Fibroblast of gingiva (primary cell): ENCODE measurements at places on chromosomes 3 and 15.

DNA sequence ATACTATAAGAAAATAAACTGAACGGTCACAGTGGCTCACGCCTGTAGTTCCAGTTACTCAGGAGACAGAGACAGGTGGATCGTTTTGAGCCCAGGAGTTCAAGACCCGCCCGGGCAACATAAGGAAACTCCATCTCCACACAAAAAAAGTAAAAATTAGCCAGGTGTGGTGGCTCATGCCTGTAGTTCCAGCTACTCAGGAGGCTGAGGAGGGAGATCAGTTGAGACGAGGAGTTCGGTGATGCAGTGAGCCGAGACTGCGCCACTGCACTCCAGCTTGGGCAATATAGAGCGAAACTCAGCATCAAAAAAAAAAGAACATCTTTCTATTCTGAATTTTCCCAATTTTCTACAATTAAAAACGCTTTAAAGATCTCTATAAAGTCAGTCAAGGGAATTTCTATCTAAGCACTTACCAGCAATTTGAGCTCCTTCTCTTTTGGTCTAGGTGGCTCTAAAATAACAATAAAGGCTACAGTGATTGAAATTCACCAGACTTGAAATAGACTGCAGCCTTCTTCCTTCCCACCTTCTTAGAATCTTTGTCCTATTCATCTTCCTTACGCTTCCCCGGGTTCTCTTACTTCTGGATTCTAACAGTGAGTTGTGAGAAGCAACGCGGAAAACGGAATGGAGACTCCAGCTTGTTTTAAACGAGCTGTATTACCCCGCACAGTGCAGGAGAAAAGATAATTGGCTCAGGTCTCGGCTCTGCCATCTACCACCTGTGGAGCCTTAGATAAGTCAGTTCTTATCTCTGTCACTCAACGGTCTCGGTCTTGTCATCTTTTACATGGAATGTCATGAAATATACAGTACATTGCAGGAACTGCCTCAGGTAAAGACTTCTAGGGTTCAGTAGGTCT is 812 bp upstream of the SEC62 start:
- no peak for DNase-seq

- no peak for DNase-seq
Measured at GRCh38 chr3:153319705-153320554, 157.9 kb downstream of the RAP2B start.

DNA sequence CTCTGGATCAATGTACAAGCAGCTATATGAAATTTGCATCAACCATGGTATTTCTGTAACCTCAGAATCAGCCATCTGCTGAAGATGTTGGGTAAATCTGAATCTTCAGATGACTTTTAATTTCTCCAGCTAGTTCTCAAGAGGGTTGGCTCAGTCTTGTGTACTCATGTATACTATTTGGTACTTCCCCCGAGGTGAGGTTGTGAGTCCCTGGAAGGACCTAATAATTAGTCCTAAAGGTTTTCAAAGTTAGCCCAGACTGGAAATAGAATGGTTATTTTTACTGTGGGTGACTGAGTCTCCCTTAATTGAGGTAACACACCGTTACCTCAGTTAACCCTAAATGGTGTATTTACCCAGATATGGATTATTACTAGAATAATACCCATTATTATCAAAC is 104.3 kb upstream of the THSD4 start:
- DNase-seq: no peak

- DNase-seq: no peak
Measured at GRCh38 chr15:77012868-77013267, 17.9 kb downstream of the PSTPIP1 start.

- DNase-seq: no peak
Measured at GRCh38 chr3:64049136-64049535, 25.8 kb upstream of the PSMD6 start.

DNA sequence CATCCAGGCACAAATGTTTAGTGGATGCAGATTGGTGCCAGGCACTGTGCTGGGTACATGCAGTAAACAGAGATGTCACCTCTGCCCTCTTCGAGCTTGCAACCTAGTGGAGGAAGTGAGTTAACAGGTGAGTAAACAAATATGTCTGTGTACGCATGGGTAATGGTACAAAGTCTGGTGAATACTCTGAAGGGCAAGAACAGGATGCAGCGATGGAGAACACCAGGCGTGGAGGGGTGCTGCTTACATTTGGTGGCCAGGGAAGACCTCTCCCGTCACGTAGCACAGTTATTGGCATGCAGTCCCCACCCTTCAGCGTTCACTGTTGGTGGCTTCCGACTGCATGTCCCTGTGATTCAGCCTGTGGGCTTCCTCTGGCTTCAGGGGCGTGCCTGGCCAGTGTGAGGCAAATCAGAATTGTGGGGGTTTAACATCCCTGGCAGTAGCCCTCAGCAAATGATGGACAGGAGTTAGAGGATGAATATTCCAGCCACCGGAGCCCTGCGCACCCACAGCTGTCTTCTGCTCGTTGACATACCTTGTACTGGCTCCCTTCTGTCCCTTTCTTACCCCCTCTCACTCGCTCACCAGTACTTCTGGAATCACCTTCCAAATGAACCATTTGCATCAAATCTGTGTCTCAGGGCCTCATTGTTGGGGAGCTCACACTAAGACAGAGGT is 9.1 kb upstream of the HDAC11 start:
- DNase-seq: no peak

DNA sequence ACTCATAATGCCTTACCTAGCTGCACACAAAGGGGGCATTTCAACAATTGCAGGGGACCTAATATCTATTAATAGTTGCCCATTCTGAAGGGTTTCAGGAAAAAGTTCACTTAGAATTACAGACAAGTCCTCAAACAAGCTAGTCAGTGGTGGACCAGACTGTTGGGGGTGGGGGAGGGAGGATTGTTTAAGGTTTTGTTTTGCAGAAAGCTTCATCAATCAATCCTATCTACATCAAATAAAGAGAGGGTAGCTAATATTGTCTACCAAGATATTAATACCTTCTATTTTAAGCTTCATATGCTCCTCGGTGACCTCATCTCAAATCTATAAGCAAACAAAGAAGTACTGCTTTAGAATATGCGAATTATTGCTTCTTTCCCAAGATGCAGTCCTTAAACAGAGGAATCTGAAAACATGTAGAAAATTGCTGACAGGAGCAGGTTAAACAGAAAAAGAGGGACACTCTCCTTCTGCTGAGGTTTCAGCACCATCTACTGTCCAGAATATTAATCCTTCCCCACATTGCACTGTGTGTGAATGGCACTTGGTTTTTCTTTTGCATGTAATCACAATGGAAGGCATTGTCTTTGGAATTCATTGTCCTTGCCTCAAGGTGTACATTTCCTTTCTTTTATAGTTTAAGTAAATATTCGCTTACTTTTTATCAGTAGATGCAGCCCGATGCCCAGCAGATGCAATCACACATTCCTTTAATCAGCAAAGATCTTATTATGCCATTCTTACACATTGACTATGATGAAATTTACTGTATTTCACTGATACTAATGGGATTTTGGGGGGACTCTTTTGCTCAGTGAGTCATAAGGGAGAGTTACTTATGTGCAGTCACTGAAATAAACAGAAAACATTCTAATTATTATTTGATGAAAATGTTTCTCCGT is 94.7 kb downstream of the IL5RA start:
- no peak for DNase-seq

GRCh38 chr3:116442331-116443021 is 2.8 kb downstream of the LSAMP start:
- DNase-seq: no peak

DNA sequence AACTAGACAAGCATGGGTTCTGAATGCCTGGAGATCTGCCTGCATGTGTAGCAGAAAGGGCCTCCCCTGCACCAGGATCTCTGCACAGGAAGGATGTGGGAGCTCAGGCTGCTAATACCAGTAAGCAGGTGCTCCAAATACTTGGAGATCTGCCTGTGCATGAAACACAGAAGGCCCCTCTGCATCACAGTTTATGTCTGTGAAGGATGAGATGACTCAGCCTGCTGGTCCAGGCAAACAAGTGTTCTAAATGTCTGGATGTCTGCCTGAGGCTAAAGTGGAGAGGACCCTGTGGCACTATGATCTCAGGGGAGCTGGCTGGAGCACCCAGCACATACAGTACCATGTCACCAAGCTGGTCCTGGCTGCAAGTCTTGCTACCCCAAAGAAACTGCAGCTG is 678.8 kb downstream of the MCTP2 start:
- no peak for DNase-seq

DNA sequence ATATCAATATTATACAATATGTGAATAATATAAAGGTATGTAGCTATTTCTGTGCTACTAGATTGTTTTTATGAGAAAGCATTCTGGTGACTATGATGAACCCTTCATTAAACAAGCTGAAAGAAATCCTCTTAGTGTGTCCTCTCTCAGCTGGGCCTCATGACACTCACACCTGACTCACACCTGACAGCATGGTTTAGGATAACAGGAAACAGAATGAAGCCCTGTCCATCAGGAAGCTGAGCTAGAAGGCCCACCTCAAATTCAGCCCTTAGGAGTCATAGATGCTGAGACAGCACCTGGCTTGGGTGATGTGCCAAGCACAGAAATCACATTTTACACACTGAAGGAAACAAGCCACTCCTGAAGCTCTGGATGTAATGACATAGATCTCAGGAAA is 30.8 kb downstream of the CHCHD4 start:
- no peak for DNase-seq

- peak; percentile 61 for DNase-seq
Measured at GRCh38 chr3:125585595-125586223, 9.6 kb downstream of the OSBPL11 start.

DNA sequence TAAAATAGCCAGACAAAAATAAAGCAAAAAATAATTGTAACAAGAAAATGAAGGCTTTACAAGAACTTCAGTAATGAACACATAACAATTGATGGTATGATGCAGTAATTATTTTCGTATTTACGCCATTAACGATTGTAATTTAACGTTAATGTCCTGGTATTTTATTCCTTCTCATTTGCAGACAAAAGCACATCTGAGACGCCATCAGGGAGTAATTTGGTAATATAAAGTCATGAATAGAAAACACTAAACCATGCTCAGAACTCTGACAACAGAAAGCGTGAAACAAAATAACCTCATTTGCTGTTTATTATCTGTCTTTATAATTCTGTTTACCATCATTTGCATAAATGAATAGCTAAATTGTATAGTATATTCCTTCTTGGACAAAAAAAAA is 336.6 kb upstream of the THRB start:
- no peak for DNase-seq

GRCh38 chr3:46501702-46502101 is 3.9 kb downstream of the RTP3 start:
- no peak for DNase-seq

GRCh38 chr3:30894521-30895251 is at the start of gene GADL1:
Gene GADL1, minus strand, starts transcription at chr3:30894661. Its CDS starts 47 bp downstream, at chr3:30894614.
- peak; percentile 28 for DNase-seq

DNA sequence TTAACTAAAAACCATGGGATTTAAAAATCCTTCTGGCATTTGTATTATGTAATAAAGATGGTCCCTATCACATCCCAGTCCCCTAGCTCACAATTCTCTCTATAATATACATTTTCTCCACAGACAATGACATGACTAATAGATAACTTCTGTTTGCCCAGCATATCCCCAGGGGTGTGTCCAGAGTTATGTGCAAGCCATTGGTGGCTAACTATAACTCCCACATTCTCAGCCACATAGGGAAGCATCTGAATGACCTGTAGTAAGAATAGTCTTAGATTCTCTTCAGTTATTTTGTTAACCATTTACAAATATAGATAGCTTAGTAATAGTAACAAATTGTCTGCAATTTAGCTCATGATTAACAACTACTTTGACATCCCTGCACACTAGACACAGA is 52.2 kb upstream of the RBSN start:
- DNase-seq: no peak

DNA sequence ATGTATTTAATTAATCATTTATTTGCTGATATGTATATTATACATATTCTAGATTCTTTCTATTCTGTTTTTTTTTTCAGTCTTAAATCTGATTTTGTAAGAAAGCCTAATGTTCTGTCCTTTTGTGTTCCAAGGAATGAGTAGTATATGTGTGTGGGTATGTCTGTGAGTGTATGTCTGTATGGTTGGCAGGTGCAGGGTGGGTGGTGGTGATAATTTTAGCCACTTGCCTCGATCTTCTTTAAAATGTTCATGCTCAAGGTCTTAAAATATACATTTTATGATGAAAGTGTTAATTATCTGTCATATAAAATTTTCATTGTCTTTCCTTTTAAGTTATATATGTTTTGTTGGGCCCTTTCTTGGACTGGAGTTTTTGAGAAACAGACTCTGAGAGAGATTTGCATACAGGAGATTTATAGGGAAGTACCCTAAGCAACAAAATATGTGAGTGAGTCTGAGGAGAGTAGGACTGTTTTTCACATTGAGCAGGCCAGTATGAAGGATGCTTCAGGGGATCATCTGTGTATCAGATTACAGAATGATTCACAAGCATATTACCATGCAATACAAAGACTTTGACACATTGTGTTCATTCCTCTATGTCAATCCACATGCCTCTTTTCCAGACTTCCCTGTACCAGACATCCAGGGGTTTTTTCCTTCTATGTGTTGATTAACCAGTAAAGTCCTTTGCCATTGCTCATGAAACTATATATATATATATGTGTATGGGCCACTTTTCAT is 211.0 kb upstream of the DPPA4 start:
- no peak for DNase-seq

- DNase-seq: no peak
Measured at GRCh38 chr3:11384074-11384473, 111.9 kb downstream of the ATG7 start.

DNA sequence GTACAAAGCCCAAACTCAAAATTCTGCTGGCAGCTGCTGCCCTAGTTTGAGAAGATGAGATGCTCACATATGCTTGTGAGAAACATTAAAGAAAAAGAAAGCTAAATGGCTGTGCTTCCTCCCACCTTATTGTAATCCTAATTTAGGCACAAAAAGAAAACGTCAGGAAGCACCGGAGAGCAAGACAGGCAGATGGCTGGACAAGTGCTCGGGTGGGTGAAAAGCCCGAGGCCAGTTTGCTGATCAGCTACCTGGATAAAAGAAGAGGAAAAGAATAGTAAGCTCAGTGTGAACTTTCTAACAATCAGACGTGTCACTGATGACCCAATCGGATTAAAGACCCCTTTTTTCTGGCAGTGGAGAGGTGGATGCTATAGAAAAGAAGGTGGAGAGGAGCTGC is 368.0 kb upstream of the ATP10A start:
- no peak for DNase-seq

DNA sequence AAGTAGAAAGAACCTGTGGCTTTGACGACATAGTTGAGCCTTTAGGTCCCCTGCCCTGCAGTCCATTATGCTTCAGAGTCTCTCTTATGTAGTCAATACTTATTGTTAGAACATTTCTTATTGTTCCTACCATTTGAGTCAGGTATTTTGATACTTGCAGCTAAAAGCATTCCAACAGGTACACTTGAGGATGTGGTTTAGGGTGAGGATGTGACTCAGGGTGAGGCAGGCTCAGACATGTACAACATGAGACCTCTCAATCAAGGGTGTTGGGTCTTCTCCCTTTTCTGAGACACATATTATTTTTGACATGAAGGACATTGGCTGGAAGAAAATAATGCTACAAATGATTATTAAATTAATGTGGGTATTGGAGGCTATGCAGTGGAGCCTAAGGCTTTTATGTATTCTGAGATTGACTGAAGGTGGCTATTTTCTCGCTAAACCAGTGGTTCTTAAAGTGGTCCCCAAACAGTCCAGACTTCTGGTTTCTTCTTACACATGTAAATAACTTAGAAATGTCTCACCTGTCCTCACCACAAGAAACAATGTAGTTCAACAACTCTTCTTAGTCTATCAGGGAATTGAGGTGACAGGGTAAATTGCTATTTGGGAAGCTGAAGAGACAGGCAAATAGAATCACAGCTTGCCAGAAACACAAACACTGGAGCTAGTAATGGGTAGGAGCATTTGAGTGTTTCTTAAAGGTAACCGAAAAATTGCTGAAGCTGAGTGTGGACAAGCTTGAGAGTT is 135.5 kb upstream of the ZPLD1 start:
- DNase-seq: no peak
